Mesenchymal stem cell (in vitro differentiated cells and primary cell): ENCODE measurements at places on chromosomes 6 and 20.

DNA sequence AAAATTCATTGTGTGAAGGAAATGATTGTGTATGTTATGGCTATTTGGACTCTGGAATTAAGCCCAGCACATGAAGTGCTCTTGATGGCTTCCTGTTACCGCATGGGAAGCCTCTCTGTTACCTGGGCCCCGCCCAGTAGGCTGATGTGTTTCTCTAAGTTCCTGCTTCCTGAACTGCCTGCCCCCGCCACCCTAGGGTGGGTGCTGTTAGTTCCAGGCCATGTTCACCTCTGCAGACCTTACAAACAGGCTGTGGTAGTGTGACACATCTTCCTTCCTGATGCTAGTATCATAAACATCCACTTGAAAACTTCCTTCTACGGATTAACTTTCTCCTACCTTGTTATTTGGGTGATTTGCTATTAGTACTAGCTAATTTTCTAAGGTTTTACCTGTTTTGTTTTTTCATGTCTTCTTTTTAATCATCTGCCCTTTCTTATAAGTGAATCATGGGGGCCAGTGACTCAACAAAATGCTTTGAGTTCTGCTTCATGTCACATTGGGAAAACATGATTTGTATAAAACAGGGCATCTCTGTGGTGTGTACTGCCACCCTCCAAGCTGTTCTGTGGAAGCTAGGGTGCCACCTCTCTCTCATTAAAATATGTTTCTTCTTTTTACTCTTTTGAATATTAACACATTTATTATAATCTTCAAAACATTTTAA, 40.6 kb downstream of the SH3BGRL2 start:
- no peaks in the 10 kb centered on the region for H3K27me3 ChIP-seq
- peaks cover 4% of the 10 kb centered on the region for H3K4me1 ChIP-seq
- H3K4me3 ChIP-seq = no peak overlapping the region
- no peaks in the 10 kb centered on the region for H3K36me3 ChIP-seq
- peak; percentile 36 for DNase-seq

GRCh38 chr6:43979525-43979924, 147.7 kb downstream of the MRPL14 start:
- H3K4me3 ChIP-seq = no peak overlapping the region
- H3K27ac ChIP-seq = no peak overlapping the region
- H3K4me1 ChIP-seq = peaks cover 2% of the 10 kb centered on the region
- H3K27me3 ChIP-seq = no peaks in the 10 kb centered on the region
- H3K36me3 ChIP-seq = no peaks in the 10 kb centered on the region

DNA sequence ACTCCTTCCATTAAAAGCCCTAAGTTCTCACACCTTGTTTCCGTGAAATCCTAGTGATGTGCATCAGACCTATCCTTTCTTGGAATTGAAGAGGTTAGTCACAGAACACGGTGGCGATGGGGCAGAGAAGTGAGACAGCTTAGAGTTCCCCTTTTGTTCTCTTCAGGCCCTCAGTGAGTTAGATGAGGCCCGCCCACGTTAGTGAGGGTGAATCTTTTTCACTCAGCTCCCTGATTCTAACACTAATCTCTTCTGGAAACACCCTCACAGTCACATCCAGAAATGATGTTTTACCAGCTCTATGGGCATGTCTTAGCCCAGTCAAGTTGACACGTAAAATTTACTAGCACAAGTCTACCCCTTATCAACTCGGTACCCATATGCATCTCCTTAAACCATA, 172.7 kb upstream of the NOX3 start:
- no peaks in the 10 kb centered on the region for H3K4me1 ChIP-seq
- no peak for DNase-seq
- no peaks in the 10 kb centered on the region for H3K27me3 ChIP-seq
- no peaks in the 10 kb centered on the region for H3K36me3 ChIP-seq
- H3K27ac ChIP-seq = no peak overlapping the region

GRCh38 chr20:11260611-11261010, 586.8 kb upstream of the JAG1 start:
- no peaks in the 10 kb centered on the region for H3K36me3 ChIP-seq
- H3K27me3 ChIP-seq = peaks cover 1% of the 10 kb centered on the region
- H3K4me3 ChIP-seq = no peak overlapping the region
- no peak overlapping the region for H3K27ac ChIP-seq
- H3K4me1 ChIP-seq = peaks cover 8% of the 10 kb centered on the region

GRCh38 chr20:24718696-24719095, 230.4 kb upstream of the CST7 start:
- no peak overlapping the region for H3K4me3 ChIP-seq
- H3K27me3 ChIP-seq = peaks cover 7% of the 10 kb centered on the region
- DNase-seq = no peak
- no peak overlapping the region for H3K27ac ChIP-seq
- no peaks in the 10 kb centered on the region for H3K4me1 ChIP-seq
- H3K36me3 ChIP-seq = no peaks in the 10 kb centered on the region

DNA sequence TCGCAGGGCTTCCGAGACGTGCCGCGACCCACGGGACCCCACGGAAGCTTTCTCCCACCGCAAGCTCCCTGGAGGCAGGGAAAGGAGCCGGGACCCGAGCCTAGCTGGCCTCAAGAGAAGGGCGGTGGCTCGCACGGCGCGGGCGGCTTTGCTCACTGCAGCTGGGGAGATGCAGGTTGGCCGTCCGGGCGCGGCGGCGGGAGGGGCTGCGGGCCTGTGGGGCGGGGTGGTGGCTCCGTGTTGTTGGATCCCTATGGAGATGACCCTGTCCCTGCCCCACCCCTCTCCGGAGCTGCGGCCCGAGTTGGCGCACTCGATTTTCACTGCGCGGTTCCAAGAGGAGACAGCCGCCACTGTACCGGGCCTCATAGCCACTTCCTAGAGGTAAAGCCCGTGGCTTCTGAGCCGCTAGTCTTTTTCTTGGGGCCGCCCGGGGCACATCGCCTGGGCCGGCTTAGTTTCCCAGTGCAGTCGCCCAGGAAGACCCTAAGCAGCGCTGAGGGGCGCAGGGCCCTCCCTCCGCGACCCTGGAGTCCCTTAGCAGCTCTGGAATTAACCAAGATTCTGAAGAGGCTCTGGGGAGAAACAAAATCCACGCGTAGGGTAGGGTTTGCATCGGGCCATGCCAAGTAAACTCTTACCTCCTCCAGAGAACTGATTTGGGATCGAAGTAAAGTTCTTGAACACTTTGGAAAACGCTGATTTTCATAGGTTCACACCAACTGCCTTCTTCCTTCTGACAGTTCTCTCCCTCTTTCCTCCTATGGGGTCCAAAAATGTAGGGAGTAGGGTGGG, at the start of gene ECT2L:
Gene ECT2L, plus strand, starts transcription at position 279 of the 795 bp plus-strand sequence. CDS start 17,188 bp downstream, outside the sequence.
- H3K36me3 ChIP-seq = peaks cover 2% of the 10 kb centered on the region
- DNase-seq = peak; percentile 53
- peak within 1 kb of the TSS; percentile 69 for H3K4me3 ChIP-seq
- no peak within 1 kb of the TSS for H3K27ac ChIP-seq

DNA sequence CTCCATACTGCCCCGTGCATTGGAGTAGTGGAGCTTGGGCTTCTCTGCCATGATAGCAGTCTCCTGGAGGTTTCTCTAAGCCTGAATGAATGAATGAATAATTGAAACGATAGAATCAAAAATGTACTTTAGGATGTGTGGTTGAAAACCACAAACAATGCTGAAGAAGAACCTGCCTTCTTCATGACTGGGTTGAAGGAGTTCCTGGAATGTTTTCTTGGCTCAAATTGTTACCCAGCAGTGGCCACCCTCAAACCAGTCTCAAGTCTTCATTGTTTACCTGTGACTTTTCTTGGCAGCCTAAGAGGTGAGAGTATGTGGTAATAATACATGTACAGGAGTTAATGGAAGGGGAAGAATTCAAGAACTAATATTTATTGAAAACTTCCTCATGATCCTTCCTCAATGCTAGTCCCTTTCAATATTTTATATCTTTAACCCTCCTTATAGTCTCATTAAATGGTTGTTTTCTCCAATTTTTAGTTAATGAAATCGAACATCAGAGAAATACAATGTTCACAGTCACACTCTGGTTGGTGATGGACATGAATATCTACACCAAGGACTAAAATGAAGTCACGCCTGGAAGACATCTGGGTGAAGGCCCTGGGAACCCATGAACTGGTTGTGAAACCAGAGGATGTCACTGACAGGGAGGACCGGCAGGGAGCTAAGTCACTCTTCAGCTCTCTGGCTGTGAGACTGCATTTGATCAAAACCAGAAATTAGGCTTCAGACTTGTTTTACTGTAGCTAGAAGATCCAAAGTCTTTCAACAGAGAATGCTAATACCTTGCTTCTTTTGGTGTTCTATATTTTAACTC, at the start of gene GSTA5:
Gene GSTA5, minus strand, starts transcription at position 51 of the 823 bp plus-strand sequence.
- H3K36me3 ChIP-seq = no peaks in the 10 kb centered on the region
- H3K27me3 ChIP-seq = peaks cover 12% of the 10 kb centered on the region
- H3K27ac ChIP-seq = no peak within 1 kb of the TSS
- no peak within 1 kb of the TSS for H3K4me3 ChIP-seq

- H3K36me3 ChIP-seq = no peaks in the 10 kb centered on the region
- no peak overlapping the region for H3K27ac ChIP-seq
- peak overlapping the region; percentile 40 for H3K4me3 ChIP-seq
- DNase-seq = peak; percentile 30
- H3K27me3 ChIP-seq = no peaks in the 10 kb centered on the region
These were observed 33.5 kb downstream of the CARMIL1 start for GRCh38 chr6:25312703-25313102.

- H3K4me1 ChIP-seq = peaks cover 7% of the 10 kb centered on the region
- H3K36me3 ChIP-seq = no peaks in the 10 kb centered on the region
- no peaks in the 10 kb centered on the region for H3K27me3 ChIP-seq
These were observed 45.7 kb downstream of the RAMACL start for GRCh38 chr6:166540631-166541331.

DNA sequence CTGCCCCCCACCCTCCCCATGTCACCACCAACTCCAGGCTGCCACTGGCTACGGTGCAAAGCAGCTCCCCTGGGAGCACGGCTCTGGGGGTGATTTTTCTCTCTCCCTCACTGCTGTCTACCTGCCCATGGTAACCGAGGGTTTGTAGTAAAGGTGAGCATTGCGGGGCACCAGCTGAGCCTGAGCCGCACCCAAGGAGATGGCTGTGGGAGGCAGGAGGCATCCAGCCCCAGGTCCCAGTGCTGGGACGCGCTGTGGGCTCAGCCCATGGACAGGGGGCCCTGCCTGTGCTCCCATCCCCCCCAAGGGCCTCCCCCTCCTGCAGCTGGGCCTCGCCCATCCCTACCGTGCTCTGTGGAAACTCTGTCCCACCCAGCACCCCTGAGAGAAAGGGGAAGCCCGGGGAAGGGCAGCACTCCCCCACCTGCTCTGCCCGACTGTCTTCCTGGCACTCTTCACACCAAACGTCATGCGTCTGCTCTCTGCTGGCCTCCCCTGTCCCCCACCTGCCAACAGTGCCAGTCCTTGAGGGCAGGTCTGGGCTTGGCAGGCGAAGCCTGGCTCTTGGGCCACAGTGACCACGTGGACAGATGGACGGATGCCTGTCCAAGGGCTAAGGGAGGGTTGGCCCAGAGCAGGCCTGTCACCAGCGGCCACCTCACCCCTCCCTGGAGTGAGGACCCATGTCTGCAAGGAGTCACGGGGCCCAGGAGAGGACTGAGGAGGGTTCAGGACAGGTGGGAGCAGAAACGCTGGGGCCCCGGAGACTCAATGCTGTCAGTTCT, 3.8 kb upstream of the CHRNA4 start:
- H3K4me3 ChIP-seq = no peak overlapping the region
- H3K4me1 ChIP-seq = peaks cover 8% of the 10 kb centered on the region
- no peak overlapping the region for H3K27ac ChIP-seq
- H3K36me3 ChIP-seq = no peaks in the 10 kb centered on the region

GRCh38 chr6:54254886-54255285, 53.4 kb upstream of the TINAG start:
- no peak for DNase-seq
- no peaks in the 10 kb centered on the region for H3K27me3 ChIP-seq
- no peak overlapping the region for H3K27ac ChIP-seq
- H3K4me3 ChIP-seq = no peak overlapping the region
- no peaks in the 10 kb centered on the region for H3K4me1 ChIP-seq
- H3K36me3 ChIP-seq = no peaks in the 10 kb centered on the region

DNA sequence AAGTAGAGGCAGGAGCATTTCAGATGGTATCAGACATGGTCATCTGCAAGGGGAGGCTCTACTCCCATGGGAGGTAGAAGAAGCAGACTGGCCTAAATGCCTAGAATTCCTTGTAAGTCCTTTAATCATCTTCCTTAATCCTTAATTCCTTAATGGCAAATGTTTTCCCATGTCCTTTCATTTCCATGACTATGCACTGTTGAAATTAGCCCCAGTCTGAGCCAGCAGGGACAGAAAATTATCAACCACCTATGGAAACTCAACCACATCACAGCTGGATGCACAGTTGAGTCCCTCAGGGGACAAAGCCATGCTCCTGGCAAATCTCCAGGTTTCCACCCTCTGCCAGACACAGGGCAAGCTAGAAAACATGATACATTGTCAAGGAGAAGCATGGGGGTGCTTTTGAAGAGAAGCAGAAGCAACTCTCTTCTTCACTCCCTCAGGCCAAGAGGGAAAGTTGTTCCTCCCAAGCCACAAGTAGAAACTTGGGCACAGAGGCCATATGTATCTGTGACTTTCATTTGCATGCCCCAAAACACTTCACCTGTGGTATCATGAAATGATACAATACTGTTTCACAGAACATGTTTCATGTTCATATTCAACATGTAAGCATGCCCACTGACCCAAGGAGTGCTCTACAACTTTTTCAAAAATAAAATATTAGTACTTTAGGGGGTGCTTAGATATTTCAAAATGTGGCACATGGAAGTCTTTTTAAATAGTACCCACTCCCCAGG, 683.6 kb downstream of the KIF16B start:
- no peak for DNase-seq
- H3K36me3 ChIP-seq = peaks cover 20% of the 10 kb centered on the region
- H3K4me3 ChIP-seq = no peak overlapping the region
- no peak overlapping the region for H3K27ac ChIP-seq
- no peaks in the 10 kb centered on the region for H3K27me3 ChIP-seq
- H3K4me1 ChIP-seq = peaks cover 3% of the 10 kb centered on the region

DNA sequence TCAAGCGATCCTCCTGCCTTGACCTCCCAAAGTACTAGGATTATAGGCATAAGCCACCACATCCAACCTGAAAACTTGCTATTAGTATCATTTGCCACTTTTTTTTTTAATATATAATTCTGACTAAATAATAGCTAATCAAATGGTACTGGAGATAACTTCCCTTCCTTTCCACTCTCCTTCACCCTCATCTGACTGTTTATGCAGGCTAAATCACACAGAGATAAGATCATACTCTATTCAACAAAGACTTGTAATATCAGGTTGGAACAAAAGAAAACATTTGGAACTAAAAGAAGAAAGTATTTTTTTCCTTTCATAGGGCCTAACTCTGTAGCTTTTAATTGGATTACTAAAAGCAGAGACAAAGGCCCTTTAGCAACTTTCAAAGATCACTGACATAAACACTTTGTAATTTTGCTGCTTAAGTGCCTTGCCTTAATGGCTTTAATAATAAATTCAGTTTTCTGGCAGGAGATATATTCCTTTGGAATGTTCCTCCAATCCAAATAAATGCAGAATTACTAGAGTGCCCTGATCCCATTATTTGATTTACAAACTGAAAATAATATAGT, 198.7 kb upstream of the ASCC3 start:
- no peaks in the 10 kb centered on the region for H3K36me3 ChIP-seq
- H3K4me3 ChIP-seq = no peak overlapping the region
- no peaks in the 10 kb centered on the region for H3K4me1 ChIP-seq
- DNase-seq = peak; percentile 22

GRCh38 chr6:52507557-52508260, 69.2 kb downstream of the TRAM2 start:
- no peak overlapping the region for H3K27ac ChIP-seq
- H3K4me3 ChIP-seq = no peak overlapping the region
- peaks cover 69% of the 10 kb centered on the region for H3K36me3 ChIP-seq
